ENCODE measurements at places on chromosomes 11 and 22. TPM values are rescaled to one million over a fixed set of nuclear protein-coding genes. Genes with fewer than 3 reads are reported as not detected.

CBLIF gene
- not detected for total RNA-seq

OSM gene
- total RNA-seq: not detected

DNAJB7 gene
- not detected for total RNA-seq

RBM4B gene
- 13.9 TPM for total RNA-seq

RAB38 gene
- total RNA-seq: not detected

ANAPC15 gene
- total RNA-seq: 81.5 TPM

TPST2 gene
- total RNA-seq: 50.1 TPM

DSCAML1 gene
- not detected for total RNA-seq

CPT1B gene
- total RNA-seq: 12.5 TPM

CDCA5 gene
- 78.4 TPM for total RNA-seq

RGL4 gene
- not detected for total RNA-seq

OR4C46 gene
- not detected for total RNA-seq

ILK gene
- total RNA-seq: 149 TPM

TH gene
- not detected for total RNA-seq

CALCA gene
- not detected for total RNA-seq

CYP2D6 gene
- 0.11 TPM for total RNA-seq

ARL2 gene
- total RNA-seq: 237 TPM

APLP2 gene
- 87.6 TPM for total RNA-seq

DNA sequence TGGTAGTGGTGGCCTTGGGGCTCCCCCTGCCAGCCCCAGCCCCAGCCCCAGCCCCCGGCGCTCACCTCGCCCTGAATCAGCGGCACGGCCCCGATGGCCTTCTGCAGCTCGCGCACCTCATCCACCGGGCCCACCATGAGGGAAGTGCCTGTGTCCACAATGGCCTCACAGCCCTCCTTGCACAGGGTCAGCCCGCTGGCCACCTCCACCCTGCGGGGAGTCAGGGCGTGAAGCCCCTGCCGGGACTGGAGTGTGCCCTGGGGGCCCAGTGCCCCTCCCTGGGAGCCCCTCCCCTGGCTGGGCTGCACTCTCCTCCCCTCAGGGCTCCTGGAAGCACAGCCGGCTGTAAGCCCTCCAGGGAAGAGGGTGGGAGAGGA is 3.5 kb upstream of the IFITM10 start:
- no peak for DNase-seq

DNA sequence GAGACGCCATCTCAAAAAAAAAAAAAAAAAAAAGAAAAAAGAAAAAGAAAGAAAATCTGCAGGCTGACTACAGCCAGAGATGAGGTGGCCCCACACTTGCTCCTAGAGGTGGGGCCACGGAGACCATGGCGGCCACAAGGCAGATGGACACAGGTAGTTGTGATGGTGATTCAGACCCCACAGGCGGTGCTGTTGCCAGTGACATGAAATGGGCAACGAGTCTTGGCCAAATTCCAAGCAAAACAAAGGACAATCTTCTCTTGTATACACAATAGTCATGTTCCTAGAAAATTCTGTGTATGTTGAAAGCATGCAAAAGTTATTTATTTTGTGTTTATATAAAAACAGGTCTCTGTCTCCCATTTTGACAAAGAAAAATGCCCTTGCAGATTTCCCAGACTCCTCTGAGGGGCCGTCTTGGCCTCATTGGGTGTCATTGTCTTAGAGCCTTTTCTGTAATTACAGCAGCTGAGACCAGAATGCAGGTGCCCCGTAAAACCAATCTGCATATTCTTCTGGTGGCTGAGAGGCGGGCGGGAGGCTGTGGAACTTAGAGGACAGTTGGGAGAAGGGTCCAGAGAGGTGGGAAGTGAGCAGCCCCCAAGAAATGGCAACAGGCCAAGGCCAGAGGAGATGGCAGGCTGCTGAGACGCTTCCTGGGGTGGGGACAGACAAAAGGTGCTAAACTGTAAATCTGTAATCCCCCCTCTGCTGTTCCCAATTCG is 22.5 kb upstream of the DAGLA start:
- DNase-seq: peak; percentile 26

DNA sequence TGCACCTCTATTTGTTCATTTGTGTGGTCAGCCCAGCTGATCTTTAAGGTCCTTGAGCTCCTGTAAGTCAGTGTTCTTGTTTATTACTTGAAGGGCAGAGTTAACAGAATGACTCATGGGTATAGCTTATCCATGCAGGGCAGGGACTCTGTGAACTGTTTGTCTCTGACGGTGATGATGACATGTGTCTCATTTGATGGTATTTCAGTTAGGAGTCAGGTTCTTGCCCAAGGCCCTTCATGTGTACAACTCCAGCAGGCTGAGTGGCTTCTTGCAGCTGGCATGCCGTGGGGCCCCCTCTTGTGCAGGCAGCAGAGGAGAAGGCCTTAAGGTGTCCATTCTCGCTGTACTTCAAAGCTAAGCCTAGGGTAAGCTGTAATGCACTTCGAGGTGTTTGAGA is 165.1 kb downstream of the DBX1 start:
- peak; percentile 69 for DNase-seq

DNA sequence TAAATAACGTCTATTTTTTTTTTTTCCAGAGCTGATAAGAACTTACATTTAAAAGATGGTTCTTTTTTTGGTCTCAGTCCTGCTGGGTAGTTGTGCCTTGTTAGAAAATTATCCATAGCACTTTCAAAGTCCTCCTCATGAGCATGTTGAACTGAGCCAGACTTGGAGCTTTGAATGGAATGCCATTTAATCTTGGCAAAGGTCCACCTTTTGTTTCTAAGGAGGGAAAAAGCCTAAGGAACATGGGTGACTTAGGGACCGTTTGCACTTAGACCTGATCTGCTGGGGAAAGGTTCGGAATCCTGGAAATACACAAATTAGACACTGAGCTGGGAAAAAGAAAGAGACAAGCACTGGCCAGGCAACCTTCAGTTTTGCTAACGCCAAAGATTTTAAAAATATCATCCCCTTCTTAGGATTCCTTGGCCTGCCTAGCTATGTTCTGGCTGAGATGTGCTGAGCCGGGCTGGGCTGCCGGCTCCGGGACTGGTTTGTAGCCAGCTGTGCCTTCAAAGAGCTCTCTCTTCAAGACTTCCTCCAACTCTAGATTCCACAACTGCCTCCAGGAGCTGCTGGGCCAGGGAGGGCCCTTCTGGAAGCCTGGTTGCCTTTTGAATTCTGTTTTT is 67.4 kb downstream of the ENDOD1 start:
- no peak for DNase-seq

GRCh38 chr11:114876234-114876633 is 197.9 kb downstream of the NXPE2 start:
- no peak for DNase-seq

DNA sequence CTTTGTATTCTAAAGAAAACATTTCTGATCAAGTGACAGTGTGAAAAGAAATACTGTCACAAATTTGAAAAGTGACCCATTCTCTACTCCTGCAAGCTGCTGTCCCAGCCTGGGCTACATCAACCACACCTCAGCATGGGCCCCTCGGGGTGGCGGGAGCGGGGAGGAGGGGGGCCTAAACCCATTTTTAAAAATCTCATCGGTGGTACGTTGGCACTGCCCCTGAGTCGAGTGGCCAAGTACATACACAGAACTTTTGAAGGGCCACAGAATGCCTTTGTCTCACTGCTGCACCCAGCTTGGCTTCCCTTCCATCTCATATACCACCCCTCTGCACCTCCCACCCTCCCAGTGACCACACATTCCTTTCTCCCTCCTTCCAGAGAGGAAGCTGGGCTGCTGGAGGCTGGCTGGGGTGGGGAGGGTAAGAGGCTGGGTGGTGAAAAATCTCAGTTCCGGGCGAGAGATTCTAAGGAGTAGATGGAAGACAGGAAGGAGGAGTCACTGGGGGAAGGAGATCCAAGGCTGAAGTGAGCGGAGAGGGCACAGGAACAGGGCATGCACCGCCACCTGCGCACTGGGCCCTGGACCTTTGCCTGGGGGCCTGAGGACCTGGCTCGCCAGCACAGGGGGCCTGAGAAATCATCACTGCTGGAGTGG is 21.1 kb downstream of the FXYD6 start:
- no peak for DNase-seq

GRCh38 chr11:62536301-62536957 is 10.2 kb downstream of the AHNAK start:
- DNase-seq: no peak

DNA sequence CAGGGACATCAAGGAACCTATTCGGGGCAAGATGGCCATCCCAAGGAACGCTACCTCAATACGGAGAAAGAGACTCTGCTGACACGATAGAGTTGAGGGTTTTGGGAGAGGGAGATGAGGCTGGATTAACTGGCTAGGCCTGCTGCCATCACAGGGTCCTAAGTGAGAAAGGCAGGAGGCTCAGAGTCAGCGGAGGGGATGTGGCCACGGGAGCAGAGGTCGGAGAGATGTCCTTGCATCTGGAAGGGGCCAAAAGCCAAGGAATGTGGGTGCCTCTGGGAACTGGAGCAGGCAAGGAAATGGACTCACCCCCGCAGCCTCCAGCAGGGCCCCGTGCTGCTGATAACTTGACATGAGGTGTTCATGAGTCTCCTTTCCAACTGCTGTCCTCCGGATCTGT is 31.0 kb upstream of the RFPL3 start:
- no peak for DNase-seq

GRCh38 chr11:6926208-6927029 is at the start of gene ZNF215:
Gene ZNF215, plus strand, starts transcription at chr11:6926426. Its CDS starts 5,847 bp downstream, at chr11:6932273.
- DNase-seq: no peak

GRCh38 chr11:118705111-118705741 is 25.8 kb upstream of the TREH start:
- peak; percentile 63 for DNase-seq

- DNase-seq: no peak
These were observed 43.4 kb upstream of the MN1 start for GRCh38 chr22:27844656-27845591.

GRCh38 chr22:24699876-24700275 is 74.6 kb downstream of the PIWIL3 start:
- DNase-seq: no peak

- no peak for DNase-seq
These were observed 23.2 kb downstream of the TAF1D start for GRCh38 chr11:93718057-93718563.

- no peak for DNase-seq
These were observed 13.8 kb downstream of the ADA2 start for GRCh38 chr22:17205432-17205831.

GRCh38 chr11:43992183-43992582 is 49.7 kb downstream of the C11orf96 start:
- DNase-seq: no peak

DNA sequence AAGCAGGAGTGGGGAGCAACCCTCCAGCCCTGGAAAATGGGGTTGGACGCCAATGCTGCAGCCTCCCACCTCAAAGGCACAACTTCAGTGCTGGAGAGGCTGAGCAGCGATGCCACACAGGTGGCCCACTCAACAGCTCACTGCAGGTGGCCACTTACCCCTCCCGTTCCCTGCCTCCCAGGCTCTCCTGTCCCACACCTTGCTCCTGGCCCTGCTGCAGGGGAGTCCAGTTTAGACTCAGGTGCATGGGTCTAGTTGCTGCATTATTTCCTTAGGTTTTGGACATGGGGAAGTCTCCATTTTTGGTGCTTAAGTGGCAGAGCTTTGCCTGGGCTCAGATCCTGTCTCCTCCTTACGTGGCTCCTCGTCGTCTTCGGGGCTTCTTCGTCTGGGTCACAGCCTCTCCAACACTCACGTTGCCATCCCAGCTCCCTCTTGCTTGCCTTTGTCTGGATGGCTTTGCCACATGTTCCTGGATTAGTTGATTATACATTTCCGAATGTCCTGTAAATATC is 898.3 kb downstream of the BRD1 start:
- no peak for DNase-seq

GRCh38 chr11:126948563-126948962 is 52.0 kb downstream of the KIRREL3 start:
- DNase-seq: peak; percentile 54

DNA sequence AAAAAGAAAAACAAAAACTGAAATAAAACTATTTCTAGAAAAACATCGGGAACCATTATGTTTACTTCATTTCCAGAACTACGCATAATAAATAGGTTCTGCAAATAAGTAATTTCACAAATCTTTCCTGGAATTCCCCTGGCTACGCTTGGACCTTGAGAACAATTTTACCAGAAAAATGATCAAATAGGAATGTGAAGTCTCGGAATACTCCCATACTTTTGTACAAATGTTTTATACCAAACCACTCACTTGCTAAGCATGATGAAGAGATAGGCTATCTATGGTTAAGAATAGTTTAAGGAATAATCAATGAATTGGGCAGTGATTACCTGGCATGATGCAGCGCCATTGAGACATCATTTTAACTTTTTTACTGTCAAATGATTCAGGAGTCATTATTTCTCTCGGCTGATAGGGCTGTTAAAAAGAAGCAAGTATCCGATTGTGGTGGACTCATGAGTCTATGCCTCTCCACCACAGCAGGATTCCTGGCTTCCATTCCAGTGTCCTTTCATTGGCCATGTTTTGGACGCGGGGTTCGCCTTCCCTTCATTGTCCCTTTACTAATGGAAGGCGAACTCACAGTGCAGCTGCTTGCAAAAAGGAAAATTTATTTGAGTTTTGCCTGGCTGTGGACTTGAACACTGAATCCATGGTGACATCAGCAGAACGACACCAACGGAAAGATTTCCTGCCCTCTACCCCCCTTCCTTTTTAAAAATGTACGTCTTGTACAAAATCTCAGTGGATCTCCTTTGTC is 39.9 kb upstream of the BLID start:
- DNase-seq: no peak

DNA sequence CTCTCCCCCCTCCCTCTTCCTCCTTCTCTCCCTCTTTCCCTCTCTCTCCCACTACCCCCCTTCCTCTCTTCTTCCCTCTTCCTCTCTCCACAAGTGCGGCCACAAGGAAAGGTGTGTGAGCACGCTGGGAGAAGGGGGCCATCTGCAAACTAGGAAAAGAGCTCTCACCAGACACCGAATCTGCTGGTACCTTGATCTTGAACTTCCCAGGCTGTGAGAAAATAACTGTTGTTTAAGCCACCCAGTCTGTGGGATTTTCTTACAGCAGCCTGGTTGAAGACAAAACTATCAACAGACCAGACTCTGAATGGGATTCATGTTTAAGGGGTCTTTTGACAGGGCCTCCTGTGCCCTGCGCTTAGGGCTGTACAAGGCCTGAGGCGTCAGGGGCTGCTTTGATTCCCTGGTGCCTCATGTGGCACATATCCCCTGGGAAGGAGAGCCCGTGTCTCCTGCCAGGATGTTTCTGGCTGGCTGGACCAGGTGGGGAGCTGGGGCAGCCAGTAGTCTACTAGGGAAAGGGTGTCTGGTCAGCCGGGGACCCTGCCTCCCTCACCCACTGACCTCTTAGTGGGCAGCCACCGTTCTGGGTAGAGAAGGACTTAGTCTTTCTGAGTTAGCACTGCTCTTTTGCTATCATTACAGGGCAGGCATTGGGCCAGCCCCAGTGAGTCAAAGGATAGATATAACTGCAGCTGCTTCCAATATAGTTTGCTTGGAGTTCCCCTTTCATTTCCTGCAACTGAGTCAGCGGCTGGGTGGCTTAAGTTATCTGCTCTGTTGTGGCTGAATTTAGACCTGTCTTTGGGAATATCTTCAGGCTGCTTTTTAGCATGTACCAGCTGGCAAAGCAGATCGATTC is 6.2 kb downstream of the PANX1 start:
- DNase-seq: peak; percentile 88

- peak; percentile 37 for DNase-seq
These were observed 129.1 kb downstream of the DCDC1 start for GRCh38 chr11:31240340-31240904.

Data from HT1080 (cell line).